Immature natural killer cell (primary cell): ENCODE measurements at places on chromosomes 1 and 21.

DNA sequence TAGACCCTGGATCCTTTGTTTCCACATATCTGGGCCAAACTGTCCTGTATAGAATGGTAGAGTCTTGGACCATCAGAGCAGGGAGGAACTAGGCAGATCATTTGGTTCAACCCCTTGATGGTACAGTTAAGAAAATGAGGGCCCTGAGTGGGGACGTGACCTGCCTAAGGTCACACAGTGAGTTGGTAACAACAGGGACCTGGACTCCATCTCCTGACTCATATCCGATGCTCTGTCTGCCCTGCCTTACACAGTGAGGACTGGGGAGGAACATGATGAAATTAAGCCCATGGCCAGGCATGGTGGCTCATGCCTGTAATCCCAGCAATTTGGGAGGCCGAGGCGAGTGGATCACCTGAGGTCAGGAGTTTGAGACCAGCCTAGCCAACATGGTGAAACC, 440.2 kb downstream of the PTPRU start:
- no peak for DNase-seq

DNA sequence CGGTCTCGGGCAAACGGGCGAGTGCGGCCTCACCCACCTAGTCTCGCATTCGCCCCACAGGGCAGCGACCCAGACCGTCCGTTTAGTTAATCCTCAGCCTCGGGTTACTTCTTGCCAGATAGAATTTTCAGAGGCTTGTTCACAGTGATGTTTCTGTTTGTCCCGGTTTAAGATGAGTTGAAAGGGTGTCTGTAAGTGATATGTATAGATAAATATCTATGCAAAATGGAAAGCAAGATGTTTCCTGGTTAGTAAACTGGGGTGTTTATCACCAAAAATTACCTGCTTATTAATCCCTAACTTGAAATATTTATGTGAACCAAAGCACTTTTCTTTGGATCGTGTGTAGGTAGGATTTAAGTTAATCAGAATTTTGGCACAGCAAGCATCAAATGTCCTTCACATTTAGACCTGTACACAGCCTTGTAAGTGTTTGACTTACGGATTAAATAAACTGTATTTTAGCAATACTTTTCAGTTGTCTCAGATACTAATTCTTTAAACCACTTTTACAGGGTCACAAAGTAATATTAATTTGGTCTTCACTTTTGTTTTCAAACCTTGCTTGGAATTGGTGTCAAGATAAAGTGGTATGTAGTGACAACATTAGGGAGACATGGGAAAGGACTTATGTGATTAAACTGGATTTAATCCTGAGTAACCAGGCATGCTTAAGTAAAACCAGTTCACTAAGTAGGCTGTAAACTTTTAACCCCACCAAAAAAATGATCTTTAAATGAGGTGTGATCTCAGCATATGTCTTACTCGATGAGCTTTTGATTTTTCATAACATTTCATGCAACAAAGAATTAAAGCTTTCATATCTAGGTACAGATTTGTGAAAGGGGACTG, 914 bp downstream of the ZNF326 start:
- DNase-seq = no peak

- no peak for DNase-seq
Measured at GRCh38 chr1:65788762-65789161, 3.9 kb upstream of the PDE4B start.

GRCh38 chr1:69569576-69570328, 2.0 kb downstream of the LRRC7 start:
- no peak for DNase-seq

DNA sequence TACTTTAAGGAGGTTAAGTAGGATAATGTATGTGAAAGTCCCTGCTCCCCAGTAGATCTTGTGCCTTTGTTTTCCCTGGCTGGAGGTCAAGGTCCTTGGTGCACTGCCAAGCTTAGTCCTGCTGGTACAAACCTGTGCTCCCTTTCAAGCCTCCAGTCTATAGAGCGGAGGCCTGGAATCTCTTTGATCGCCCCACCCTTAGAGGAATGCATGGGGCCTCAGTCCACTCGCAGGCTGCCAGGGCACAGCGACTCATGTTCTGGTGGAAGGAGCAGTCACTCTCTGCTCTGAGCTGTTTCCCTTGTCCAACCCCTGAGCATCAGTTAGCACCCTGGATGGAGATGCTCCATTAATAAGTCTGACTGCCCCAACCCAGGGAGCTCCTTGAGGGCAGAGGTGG, 121.8 kb downstream of the HMGB4 start:
- no peak for DNase-seq

DNA sequence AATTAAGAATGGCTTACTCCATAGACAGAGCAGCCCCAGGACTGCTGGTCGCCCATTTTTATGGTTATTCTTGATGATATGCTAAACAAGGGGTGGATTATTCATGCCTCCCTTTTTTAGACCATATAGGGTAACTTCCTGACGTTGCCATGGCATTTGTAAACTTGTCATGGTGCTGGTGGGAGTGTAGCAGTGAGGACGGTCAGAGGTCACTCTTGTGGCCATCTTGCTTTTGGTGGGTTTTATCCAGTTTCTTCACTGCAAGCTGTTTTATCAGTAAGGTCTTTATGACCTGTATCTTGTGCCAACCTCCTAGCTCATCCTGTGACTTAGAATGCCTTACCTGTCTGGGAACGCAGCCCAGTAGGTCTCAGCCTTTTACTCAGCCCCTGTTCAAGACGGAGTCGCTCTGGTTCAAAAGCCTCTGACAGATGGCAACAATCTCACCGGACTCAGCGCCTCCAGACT, 5.2 kb upstream of the AGPAT3 start:
- no peak for DNase-seq

DNA sequence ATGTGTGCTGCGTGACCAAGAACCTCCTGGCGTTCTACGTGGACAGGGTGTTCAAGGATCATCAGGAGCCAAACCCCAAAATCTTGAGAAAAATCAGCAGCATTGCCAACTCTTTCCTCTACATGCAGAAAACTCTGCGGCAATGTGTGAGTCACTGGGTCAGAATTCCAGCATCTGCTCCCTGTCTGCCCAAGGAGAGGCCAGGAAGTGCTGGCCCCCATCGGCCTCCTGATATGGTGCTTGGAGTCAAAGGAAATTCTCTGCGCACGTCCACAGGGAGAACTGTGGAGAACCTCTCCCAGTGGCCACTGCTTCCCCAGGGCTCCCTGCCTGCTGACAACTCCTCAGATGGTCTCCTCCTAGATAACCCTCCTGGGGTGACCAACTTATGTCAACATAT, 25.6 kb upstream of the IL20 start:
- no peak for DNase-seq

DNA sequence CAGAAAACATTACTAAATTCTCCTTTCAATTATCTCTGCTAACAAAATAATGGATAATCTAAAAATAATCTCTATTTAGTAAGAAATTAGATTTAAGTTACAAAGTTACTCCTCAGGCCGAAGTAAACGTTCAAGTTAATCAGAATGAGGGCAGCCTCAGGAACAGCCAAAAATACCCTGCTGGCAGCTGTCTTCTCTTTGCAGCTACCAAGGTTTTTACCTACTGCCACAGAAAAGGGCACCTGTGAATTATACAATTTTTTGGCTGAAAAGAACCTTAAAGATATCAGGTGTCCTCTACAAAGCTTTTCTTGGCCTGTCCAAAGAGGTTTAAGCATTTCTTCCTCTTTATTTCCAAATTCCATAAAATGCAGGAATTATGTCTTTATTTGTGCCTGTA, 84.4 kb downstream of the AKT3 start:
- DNase-seq = no peak

DNA sequence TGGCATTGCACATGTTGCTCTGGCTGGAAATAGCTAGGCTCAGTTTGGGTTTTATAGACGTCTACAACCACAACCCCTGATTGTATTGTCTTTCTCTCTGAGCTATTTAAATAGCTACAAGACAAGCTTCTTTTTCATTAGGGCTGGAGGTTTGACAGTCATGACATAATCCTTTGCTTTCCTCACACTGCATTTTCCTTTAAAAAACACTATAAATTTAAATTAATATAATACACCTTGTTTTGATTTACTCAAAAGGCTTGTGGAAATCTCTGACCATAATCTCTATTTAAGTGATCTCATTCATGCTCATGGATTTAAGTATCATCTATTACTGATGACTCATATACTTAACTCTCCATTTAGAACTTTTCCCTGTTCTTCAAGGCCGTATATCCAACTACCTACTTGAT, 50.4 kb upstream of the PTGFR start:
- DNase-seq = no peak

DNA sequence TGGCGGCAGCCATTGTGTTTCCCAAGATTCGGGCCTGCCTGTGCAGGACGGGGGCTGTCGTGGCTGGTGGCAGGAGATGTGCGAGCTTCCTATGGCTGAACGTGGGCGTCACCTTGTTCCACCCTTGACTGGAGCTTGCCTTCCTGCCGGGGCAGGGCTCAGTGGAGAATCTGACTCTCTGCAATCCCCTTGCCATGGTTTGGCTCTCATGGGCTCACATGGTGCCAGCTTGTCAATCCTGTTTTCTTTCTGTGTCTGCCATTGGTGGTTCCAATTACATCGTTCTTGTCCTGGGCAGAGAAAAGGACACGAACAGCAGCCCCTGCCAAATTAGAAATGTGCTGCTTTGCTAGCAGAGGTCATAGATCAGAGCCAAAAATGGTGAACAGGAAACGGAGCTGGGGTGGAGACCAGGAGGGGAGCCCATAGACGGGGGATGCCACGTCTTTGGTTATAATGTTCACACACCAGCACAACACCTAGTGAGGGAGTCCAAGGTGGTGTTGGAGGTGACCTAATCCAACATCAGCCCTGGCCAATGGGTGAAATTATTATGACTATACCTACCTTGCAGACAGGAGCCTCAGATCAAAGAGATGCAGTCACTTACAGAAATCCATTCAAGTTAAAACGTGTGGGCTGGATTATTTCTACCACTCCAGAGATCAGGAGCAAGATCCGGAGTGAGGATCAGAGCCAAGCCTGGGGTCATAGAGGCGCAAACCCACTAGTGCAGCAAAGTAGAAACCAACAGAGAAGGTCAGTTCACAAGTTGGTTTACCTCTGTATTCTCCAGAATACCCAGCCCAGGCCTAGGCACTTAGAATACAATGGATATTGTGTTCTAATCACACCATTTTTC, 253.1 kb downstream of the SIPA1L2 start:
- DNase-seq = no peak
